Adrenal gland (tissue), 19 donors: ENCODE measurements at places on chromosomes 3 and 15.

GRCh38 chr3:78351334-78351733 is 1311.4 kb downstream of the ROBO2 start:
- no peak for DNase-seq

DNA sequence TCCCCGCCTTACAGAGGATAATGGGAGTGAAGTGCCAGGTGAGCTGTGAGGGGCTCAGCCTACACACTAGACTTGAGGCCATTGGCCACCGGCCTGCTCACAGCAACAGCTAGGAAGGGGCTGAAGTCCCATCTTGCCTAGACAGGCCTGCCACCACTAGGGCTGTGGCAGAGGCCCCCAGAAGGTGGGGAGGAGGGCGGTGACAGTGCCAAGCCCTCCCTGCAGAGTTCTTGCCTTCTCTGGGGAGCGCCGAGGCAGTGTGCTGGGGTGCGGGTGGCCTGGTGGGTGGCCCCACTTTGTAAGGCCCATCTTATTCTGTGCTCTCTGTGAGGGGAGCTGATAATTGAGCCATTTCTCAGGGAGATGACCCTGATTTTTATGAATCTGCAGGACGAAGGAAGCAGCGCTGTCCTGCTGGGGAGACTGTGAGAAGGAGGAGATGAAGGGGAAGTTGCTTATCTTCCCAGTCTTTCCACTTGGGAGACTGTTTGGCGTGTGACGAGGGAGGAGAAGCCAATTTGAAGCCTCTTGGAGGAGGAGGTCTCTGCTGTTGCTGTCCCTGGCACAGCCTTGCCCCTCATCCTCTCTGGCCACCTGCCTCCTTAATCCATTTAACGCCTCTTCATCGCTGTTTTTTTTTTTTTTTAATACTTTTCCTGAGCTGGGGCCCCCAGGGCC is 104.3 kb downstream of the LINGO1 start:
- DNase-seq, result no peak

- no peak for DNase-seq
Measured at GRCh38 chr3:65251375-65251774, 563.6 kb upstream of the ADAMTS9 start.

DNA sequence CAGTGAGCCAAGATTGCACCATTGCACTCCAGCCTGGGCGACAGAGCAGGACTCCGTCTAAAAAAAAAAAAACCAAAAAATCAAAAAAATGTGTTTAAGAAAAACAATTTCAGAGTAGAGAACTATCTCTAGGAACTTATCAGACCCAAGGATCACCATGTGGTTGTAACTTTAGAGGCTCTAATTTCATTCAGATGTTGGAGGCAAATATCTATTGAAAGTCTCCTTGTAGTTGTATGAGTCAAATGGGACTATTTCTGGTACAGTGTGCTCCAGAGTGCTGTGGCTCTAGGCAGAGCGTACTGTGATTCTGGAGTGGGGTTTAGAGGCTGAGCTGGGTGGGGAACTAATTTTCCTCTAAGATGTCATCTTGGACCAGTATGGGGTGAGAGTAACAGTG is 398.7 kb downstream of the SHQ1 start:
- DNase-seq, result no peak
